Caco-2 (cell line): ENCODE measurements at places on chromosomes 12 and 14.

GRCh38 chr14:22566845-22567244, 22.2 kb downstream of the DAD1 start:
- DNase-seq = no peak

DNA sequence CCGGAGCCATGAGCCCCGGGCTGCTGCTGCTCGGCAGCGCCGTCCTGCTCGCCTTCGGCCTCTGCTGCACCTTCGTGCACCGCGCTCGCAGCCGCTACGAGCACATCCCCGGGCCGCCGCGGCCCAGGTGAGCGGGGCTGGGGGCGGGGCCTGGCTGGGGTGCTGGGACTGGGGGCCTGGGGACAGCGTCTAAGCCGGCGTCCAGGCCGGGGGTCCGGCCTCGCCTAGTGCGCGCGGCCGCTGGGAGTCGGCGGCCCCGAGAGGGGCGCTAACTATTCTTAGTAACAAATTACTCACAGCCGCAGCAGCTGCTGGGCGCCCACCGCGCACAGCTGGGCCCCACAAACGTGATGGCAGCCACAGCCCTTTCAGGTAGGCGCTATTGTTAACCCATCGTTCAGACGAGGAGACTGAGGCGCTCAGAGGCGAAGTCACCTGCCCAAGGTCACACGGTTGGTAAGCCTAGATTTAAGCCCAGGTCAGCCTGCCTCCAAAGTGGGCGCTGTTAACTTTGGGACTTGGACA, 374 bp downstream of the CYP46A1 start:
- no peak for DNase-seq

DNA sequence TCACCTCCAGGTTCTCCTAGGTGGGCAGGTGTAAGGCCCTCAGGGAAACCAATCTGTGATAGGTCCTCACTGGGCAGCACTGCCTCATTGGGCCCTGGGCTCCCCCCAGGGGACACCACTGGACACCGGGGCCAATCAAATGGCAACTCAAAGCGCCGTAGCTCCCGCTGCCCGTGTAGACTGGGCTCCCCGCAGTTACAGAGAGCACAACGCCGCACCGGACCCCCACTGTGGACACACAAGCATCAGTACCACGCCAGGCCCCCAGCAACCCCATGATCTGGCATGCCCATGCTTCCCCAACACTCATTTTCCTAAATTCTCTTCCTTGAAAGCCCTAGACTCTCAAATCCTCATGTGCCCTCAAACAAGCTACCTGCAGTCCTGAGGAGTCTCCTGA, 6.1 kb downstream of the KMT2D start:
- DNase-seq = no peak

DNA sequence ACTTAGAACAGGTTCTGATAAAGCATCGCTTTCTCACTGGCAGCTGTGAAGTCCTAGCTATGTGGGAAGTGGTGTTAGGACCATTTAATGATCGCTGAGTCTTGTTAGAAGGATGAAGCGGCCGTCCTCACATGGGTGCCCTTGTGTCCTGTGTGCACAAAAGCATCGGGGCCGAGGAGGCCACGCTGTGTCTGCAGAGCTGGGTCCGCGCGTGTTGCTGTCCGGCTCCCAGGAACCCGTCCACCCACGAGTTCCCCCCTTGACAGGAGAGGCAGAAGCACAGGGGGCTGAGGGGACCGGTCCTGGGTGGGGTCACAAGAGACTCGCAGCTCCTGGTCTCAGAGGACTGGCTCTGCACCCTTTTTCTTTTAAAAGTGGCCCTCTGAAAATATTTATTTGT, 90.4 kb downstream of the ADGRD1 start:
- no peak for DNase-seq

GRCh38 chr12:40583743-40584142, 108.5 kb upstream of the CNTN1 start:
- DNase-seq = no peak

GRCh38 chr14:68758301-68758700, 34.6 kb downstream of the ZFP36L1 start:
- no peak for DNase-seq

- peak; percentile 93 for DNase-seq
Measured at GRCh38 chr12:48995086-48995879, 3.9 kb downstream of the DDN start.

DNA sequence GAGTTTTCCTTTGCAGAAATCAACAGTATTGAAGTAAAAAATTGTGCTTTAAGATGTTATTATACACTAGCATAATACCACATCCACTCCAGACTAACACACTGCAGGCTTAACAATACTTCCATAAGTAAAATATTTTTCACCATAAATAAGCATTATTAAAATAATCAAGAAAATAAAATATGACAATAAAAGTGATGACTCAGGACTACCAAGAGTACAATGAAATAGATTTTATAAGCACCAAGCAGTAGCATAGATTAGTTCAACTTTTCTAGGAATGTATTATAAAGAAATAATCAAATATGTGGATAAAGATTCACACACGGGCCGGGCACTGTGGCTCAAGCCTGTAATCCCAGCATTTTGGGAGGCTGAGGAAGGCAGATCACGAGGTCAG, 40.4 kb upstream of the MTHFD1 start:
- DNase-seq = no peak

DNA sequence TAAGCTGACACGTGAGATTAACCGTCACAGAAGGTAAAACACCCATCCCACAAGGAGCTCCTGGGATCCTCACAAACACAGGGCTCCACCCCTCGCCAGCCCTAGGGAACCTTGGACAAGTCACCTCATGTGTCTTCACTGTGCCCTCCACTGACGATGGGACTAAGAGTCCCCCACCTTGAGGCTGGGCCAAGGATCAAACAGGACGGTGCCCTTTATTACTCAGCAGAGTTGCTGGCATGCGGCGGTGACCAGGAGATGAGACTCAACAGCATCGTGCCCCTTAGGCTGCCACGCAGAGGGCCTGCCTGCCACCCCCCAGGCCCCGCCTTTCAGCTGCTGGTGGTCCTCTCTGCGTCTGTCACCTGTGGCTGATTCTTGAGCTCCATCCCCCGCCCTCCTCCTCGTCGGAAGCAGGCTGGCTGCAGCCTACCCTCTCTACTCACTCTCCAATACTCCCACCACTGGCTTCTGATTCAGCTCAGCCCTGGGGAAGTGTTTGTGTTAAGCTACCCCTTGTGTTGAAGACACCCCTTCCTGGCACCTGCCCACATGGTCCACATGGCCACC, 105.2 kb downstream of the DICER1 start:
- no peak for DNase-seq

GRCh38 chr14:65192686-65193085, 90.4 kb upstream of the MAX start:
- DNase-seq = no peak

GRCh38 chr14:87999277-87999676, 5.7 kb upstream of the GPR65 start:
- DNase-seq = no peak

DNA sequence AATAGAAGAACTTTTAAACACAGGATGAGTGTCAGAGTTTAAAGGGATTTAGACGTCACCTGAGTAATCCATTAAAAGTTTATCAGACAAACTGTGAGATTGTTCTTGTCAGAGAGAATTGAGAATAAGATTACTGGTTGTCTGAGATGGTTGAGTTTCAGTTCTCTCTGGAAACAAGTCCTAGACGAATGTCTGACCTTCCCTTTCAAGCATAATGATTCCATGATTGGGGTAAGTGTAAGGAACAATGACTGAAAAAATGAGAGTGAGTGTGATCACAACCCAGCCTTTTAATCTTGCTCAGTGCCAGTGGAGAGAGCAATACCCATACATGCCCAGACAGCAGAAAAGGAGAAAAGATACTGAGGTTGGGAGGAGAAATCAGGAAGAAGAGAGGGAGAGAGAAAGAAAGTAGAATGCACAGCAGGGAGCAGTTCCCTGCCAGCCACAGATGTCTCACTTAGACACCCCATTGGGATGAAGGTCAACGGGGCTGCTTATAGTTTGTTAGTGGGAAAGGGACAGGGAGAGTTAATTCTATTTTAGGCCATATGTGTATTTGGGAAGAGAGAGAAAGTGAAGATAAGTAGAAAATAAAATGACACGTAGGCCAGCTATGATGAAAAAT, 4.3 kb downstream of the GRIP1 start:
- DNase-seq = no peak

- DNase-seq = no peak
Measured at GRCh38 chr12:30898846-30899245, 27.7 kb upstream of the TSPAN11 start.
